ENCODE measurements at places on chromosomes 1 and 21.

DNA sequence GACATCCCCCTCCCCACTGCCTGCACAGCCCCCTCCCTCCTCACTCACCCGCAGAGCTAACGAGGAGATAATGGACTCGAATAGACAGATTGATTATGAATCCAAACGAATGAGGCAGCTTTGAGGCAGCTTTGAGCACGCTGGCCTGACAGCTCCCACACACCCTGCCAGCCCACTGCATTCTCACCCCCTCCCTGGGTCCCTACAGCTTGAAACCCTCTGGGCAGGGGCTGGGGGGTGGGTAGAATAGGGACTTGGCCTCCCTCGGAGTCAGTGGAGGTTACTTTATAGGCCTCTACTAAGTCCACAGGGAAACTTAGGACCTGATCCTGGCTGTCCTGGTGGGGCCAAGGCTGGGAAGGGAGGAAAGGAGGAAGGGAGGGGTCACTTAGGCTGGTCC is 1.9 kb downstream of the NTRK1 start:
- no peak for ATAC-seq

- no peak for ATAC-seq
These were observed 86.5 kb downstream of the VPS13D start for GRCh38 chr1:12316331-12316730.

DNA sequence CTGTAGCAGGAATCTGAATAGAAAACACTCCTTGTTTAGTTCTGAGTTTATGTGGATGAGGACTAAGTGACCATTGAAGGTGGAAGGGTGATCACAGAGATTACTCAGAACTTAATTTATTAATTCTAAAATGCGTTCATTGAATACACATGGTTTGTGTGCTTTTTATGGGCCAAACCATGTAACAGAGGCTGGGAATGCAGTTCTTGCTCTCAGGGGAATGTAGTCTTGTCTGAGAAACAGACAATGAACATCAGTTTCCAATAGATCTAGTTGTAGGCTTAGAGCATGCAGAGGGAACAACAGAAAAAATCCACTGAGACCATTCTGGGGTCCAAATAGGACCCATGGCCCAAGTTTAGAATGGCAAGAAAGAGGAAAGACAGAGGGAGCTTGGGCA is 46.1 kb downstream of the ITSN1 start:
- no peak for ATAC-seq

- ATAC-seq: no peak
These were observed 67.2 kb upstream of the EFHD2 start for GRCh38 chr1:15342408-15342967.

DNA sequence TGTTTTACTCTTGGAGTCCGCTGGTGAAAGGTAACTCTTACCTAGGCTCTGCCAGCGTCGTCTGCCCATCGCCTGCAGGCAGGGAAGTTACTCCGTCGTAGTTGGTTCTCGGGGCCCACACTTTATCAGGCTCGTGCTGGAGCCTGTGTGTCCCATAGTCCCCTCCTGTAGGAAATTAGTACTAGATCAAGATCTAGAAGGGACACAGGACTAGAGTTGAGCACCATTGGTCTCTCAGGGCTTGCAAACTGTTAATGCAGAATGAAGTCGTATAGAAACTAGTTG is 940 bp downstream of the SRRM1 start:
- no peak for ATAC-seq

- ATAC-seq: no peak
These were observed 67.4 kb downstream of the LUZP1 start for GRCh38 chr1:23101101-23101827.

DNA sequence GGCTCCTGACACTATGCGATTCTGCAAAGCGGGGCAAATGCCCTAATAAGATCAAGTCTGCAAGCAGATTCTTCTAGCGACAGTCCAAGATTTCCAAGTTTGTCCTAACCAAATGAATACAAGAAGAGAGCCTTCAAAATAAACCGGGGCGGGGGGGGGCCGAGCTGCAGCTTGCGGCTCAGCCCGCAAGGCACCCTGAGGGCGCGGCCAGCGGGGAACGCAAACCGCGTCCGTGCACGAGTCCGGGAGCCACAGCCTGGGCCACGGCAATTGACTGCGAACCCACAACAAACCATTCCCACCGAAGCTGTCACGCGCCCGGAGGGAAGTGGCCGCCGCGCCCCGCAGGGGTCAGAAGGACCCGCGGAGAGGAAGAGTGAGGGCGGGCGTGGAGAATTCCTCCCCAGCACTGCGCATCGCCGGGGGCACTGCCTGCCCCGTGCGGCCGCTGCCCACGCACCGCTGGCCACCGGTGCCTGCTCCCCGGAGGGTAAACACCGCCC is 687 bp downstream of the TGFBR3 start:
- ATAC-seq: no peak

GRCh38 chr1:63328781-63329180 is 6.4 kb downstream of the FOXD3 start:
- no peak for ATAC-seq

- ATAC-seq: no peak
These were observed 53.3 kb downstream of the TEX35 start for GRCh38 chr1:178566187-178566586.

DNA sequence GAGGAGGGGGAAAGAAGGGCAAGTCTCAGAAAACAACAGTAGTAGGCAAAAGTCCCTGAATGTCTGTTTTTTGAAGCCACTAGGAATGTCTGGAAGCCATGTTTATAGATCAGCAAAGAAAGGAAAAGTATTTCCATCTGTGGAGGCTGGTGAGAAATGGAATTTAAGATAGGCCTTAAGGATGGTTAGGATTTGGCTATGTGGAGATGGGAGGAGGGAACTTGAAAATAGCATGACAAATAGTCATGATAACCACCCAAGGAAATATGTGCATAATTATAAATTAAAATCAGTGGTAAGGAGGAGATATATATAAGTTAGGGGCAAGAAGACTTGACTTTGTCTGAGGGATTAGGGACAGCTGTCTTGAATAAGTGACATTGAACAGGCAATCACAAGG is 33.8 kb upstream of the FGGY start:
- ATAC-seq: no peak

- no peak for ATAC-seq
These were observed 46.4 kb upstream of the CSF1 start for GRCh38 chr1:109864047-109864822.

DNA sequence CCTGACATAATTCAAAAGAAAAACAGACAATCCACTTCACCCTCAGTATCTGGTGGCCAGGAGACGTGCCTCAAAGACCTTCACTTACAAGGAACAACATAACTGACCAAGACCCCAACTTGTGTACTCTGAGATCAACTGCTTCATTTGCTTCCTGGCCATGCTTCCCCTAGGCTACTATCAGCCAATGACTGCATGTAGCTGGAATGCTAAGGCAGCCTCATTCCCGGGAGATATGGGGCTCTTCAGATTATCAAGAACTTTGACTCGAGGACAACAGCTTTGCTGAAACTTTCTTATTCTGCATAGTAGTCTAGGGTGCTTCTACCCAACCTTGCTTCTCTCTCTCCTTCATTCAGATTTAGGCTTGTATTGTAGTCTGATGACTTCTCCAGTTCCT is 11.7 kb upstream of the UCK2 start:
- no peak for ATAC-seq

- no peak for ATAC-seq
These were observed 54.4 kb downstream of the PRSS38 start for GRCh38 chr1:227869851-227870305.

All from esophagus mucosa (tissue), 1 donor.